ENCODE measurements at places on chromosomes 5 and 9.

- DNase-seq: no peak
Measured at GRCh38 chr5:71829206-71829605, 110.1 kb downstream of the CARTPT start.

- DNase-seq: peak; percentile 33
Measured at GRCh38 chr5:42756606-42757601, at the start of gene CCDC152. Gene CCDC152 (plus strand): TSS chr5:42756818. CDS start chr5:42759122, 2,304 bp downstream.

GRCh38 chr5:54063817-54064216, 246.6 kb downstream of the ARL15 start:
- DNase-seq: no peak

- no peak for DNase-seq
Measured at GRCh38 chr5:80600943-80601693, 31.0 kb upstream of the ANKRD34B start.

- DNase-seq: no peak
Measured at GRCh38 chr5:41817625-41818301, 52.5 kb downstream of the OXCT1 start.

- DNase-seq: no peak
Measured at GRCh38 chr5:149223081-149223848, 48.4 kb upstream of the AFAP1L1 start.

DNA sequence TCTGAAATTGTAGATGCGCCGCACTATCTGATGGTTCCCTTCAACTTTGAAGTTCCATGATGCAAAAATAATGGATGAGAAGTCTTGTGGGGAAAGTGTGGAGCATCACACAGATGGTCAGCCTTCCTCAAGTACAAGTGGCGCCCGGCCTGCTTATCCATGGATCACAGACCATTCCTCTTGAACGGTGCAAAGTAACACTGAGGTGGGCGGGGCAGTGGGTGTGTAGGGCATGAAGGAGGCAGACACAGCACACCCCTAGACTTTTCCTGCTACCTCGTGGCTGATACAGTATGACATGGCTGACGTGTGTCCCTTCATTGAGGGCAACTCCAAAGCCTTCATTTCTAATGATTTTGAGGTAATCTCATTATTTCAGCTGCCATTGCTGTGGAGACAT, 2.5 kb upstream of the GNG10 start:
- DNase-seq: no peak

DNA sequence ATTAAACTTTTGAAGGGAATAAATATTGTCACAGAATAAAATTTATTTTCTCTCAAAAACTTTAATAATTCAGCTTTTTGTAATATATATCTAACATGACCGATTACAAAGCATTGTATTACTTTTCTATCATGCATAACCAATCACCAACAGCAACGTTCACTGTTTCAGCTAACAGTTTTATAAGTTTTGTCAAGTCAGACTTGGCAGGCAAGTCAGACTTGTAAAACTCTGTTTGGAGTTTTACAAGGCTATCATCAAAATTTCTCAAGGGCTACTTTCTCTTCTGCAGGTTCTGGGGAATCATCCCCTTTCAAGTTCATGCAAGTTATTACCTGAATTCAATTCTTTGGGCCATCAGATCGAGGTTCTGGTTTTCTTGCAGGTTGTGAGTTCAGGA, 347.2 kb downstream of the CTNND2 start:
- no peak for DNase-seq

Data from CD8-positive, alpha-beta memory T cell (primary cell).